GM12878 (cell line): ENCODE measurements at places on chromosomes 4 and X.

DNA sequence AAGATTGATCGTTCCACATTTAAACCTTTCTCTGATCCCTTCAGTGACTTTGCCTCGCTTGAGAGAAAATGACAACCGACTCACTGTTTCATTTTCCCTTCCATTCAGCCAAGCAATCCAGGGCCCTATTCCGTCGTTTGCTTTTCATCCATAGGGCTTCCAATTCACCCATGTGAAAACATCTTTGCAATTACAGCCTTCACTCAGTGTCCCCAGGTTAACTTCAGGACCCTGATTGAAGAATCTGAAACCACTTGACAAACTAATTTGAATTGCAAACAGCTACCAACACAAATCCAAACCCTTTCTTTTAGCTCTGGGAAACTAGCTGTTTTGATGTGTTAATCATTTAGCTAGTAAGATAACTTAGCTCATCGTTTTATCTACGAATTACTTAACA lies 120.2 kb upstream of the FAM9C start:
- DNase-seq: no peak

GRCh38 chrX:10922159-10922558 lies 189.0 kb upstream of the HCCS start:
- no peak for DNase-seq

DNA sequence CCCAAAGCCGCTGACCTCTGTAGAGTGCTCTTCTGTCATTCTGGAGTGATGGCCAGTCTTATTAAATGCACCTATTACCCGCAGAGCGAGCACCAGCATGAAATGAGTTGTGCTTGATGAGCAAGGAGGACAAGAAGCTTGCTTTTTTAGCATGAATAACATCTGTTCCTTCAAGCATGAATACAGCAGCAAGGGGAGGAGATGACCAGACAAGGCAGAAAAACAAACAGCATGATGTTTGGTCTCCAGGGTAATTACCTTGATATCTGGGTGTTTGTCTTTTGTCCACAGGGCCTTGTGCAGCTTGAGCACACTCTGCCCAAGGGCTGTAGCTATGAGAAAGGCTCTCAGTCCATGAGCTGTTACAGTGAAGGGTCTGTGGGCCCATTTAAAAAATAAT lies 324.8 kb upstream of the DDX53 start:
- DNase-seq: no peak

GRCh38 chr4:123083646-123084045 lies 161.2 kb upstream of the NUDT6 start:
- DNase-seq: no peak

GRCh38 chr4:61556277-61556676 lies 356.2 kb downstream of the ADGRL3 start:
- DNase-seq: no peak

- DNase-seq: no peak
Observed at GRCh38 chr4:120842031-120842430, 80.5 kb downstream of the PRDM5 start.

- DNase-seq: no peak
Observed at GRCh38 chr4:76898949-76899645, 1.2 kb upstream of the SOWAHB start.

GRCh38 chr4:37892641-37893040 lies 1.8 kb downstream of the TBC1D1 start:
- DNase-seq: peak; percentile 61

GRCh38 chrX:121853762-121854613 lies 806.6 kb downstream of the GLUD2 start:
- DNase-seq: no peak

- no peak for DNase-seq
Observed at GRCh38 chr4:162117051-162117450, 46.7 kb downstream of the FSTL5 start.

DNA sequence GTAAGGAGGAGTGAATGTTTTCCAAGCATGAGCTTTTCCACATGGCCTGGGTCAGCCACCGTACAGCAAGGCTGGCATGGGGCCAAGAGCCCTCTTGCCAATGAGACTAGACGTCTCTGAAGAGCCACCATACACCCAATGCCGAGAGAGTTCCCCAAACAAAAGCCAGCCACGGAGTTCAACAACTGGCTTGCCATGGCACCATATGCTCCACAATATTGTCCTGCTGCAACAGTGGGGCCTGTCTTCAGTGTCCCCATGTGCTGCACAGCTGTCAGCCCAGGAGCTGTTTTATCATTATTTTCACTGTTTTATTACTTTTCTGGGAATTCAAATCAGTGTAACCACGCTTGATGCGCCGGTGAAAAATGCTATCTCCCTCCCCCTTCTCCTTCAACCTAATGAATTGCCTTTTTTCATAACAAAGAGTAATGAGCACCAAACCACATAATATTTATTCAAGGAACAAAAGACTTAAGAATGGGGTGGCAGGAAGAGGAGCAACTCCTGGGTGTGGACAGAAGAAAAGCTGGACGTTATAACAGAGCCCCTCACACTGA lies 18.4 kb downstream of the MAML3 start:
- DNase-seq: no peak

DNA sequence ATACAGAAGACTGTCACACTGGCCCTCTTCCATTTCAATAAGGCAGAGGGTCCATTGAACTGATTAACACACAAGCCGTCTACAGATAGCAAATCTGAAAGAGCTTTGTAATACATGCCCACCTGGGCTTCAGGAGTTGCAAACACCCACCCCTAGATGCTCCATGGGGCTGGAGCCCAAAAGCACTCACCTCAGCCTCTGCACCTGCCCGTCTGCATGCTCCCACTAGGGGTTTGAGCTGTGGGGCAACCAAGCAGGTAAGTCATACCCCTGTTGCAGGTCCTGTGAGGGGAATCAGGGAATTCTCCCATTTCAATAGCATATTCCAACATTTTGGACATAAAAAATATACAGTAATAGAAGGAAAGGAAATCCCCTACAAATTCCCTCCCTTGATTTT lies 243.0 kb upstream of the KCNIP4 start:
- no peak for DNase-seq

DNA sequence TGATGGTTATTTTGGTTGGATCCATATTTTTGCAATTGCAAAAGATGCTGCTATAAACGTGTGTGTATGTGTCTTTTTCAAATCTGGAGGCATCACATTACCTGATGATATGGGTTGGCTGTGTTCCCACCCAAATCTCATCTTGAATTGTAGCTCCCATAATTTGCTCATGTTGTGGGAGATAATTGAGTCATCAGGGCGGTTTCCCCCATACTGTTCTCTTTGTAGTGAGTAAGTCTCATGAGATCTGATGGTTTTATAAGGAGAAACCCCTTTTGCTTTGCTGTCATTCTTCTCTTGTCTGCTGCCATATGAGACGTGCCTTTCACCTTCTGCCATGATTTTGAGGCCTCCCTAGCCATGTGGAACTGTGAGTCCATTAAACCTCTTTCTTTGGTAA lies 33.4 kb downstream of the APOOL start:
- no peak for DNase-seq

GRCh38 chrX:68992821-68993397 lies 164.1 kb downstream of the EFNB1 start:
- no peak for DNase-seq

DNA sequence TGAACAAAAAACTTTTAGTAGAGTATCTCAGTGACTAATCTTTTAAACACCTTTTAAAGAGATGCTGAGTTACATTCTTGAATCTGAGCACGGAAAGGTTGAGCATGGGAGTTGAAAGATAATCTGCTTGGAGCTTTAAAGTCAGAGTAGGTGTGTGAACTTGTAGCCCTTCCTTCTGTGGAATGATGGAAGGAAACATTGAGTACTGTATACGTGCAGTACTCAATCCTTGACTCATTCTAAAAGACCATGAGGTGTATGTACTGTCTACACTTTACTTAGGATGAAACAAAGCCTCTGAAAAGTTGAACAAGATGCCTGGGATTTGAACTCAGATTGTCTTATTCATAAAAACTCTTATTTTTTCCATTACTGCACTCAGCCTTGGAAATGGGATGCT lies 3.4 kb downstream of the ENOPH1 start:
- no peak for DNase-seq

GRCh38 chr4:142719854-142720541 lies 126.1 kb downstream of the INPP4B start:
- DNase-seq: no peak

DNA sequence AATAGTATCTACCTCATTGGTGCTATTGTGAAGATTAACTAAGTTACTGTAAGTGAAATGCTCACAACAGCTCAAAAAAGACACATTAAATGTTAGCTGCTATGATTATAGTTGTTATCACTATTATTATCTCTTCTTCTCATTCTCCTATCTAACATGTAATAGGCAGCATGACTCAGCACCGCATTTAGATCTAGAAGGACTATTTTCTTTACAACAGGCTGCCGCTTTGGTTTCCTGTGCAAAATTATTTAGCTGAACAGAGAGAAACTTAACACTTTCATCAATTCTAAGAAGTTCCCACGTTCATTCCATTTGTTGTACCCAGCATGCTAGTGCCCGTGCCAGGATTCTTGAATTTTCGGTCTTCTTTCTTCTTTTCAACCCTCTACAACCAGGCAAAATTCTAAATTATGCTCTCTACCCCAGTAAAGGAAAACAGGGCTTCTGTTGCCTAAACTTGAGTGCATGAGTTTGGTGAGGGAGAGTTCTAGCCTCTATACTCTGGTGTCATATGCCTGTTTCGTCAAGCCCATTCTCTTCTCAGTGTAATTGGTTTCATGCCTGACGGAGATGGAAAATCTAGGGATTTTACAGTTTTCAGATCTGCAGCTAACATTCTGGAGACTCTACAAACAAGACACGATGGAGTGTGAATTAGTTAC lies 378.9 kb downstream of the PPP1R2C start:
- DNase-seq: no peak

DNA sequence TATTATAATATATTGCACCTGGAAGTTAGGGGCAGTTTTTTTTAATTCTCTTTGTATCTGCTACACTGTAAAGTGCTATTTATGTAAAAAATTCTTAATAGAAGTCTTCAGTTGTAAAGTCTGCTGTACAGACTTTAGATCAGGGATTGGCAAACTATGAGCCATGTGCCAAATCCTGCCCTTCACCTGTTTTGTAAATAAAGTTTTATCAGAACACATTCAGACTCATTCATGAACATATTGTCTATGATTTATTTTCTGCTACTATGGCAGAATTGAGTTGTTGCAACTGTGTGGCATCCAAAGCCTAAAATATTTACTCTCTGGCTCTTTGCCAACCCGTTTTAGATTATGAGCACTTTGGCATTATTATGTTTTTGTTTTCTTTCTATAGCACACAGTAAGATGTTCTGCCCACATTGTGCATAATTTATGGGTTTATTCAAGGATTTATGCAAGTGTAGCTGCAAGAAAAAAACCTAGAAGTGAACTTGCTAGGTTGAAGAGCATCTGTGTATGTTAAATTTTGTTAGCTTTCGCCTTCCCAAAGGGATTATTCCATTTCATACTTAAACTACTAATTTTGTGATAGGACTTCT lies 56.9 kb downstream of the CLCN3 start:
- DNase-seq: no peak

DNA sequence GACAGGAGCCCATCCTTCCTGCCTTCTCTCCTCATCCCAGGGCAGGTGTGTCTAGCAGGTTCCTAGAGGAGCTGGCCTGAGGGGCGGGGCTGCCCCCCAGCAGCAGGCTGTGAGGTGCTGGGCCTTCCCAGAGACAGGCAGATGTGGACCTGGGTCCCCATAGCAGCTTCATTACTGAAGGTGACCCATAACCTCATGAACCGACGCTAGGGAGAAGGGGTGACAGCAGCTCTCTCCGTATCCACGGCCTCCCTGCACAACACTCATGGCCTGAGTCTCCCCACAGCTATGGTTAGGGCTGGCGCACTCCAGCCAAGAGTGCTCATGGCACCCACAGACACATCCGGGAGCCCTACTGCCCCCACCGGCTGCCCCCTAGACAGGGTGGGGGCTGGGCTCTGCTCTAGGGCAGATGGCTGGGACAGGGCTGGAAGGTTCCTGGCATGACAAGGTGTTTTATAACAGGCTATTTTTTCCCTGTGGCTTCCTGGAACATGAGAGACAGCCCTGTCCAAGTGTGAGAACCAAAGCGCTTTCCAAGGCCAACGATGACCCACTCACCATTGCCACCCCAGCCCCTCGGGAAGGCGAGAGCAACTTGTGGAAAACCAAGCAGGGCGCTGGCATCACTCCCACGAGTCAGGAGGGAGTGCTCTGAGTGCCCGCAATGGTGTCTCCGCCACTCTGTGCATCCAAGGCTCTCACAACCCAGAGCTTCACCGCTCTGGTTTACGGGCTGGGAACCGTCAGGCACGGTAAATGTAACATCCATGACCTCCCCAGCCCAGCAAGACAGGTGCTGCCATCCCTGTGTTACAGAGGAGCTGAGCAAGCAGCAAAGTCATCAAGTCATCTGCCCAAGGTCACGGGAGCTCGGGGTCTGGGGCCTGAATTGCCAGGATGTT lies 59.8 kb downstream of the ACOX3 start:
- no peak for DNase-seq

DNA sequence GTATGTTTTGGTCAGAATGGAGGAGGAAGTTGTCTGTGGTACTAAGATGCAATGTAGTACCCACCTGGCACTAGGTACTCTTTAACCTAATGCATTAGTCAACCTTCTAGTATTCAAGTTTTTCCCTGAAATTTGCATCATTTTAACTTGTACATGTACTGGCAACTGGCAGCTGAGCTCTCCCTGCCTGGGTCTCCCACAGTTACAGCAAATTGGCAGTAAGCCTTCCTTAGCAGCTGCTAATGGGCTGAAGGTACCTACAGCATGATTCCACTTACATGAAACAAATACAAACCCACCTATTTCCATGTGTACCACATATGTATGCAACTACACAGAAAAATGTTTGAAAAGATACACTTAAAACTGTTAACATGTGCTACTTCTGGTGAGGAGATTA lies 8.1 kb upstream of the KLHL2 start:
- no peak for DNase-seq

GRCh38 chr4:26061248-26061986 lies 147.4 kb downstream of the SMIM20 start:
- DNase-seq: no peak

- no peak for DNase-seq
Observed at GRCh38 chr4:38611676-38612075, 52.3 kb upstream of the KLF3 start.

GRCh38 chr4:134024251-134024650 lies 177.3 kb downstream of the PABPC4L start:
- no peak for DNase-seq

DNA sequence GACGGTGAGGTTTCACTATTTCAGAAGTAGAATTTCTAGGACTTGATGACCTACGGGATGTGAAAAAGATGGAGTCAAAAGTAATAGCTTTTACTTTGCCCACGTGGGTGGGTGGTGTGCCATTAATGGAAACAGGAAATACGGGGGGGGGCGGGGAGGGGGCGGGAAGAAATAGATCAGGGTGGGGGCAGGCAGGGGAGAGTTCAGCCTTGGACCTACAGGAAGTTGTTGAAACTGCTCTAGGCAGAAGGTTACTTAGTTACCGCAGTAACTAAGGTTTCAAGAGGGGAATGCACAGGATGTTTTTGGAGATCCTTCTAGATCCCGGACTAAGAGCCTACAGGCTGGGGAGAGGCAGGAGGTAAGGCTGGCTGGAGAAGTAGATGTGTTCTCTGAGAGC lies 3.6 kb upstream of the FHL1 start:
- DNase-seq: no peak

- DNase-seq: no peak
Observed at GRCh38 chrX:49919617-49920016, 2.8 kb upstream of the CLCN5 start.
